ENCODE measurements at places on chromosomes 6 and 20.

DNA sequence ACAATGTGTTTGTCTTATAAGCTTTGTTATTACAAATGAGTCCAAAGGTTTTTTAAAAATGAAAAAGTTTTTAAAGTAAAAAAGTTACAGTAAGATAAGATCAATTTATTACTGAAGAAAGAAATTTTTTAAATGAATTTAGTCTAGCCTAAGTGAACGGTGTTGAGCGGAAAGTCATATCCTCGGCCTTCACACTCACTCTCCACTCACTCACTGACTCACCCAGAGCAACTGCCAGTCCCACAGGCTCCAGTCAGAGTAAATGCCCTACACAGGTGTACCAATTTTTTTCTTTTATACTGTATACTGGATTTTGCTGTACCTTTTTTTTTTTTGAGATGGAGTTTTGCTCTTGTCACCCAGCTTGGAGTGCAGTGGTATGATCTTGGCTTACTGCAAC lies 42.7 kb upstream of the AGPAT4 start:
- no peak for DNase-seq

DNA sequence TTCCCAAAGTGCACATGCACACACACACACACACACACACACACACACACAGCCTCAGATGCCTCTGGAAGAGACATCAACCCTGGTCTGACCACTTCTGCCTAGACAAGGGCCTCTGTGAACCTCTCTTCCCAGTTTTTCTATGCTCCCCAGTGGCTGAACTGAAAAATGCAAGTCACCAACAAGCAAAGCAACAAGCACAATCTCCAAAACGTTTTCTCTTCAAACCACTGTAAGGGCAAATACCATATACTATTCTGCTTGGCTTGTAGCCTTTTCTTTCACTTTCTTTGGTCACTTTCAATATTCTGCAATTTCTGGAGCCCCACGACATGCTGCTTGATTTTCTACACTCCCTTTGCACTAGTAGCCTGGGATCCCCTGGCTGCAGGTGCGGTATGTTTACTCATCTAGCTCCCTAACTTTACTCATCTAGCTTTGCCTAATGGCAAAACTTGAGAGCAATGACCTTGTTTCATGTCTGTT lies 121.4 kb upstream of the DST start:
- DNase-seq, result no peak

GRCh38 chr6:149242883-149243282 lies 74.6 kb upstream of the TAB2 start:
- no peak for DNase-seq

DNA sequence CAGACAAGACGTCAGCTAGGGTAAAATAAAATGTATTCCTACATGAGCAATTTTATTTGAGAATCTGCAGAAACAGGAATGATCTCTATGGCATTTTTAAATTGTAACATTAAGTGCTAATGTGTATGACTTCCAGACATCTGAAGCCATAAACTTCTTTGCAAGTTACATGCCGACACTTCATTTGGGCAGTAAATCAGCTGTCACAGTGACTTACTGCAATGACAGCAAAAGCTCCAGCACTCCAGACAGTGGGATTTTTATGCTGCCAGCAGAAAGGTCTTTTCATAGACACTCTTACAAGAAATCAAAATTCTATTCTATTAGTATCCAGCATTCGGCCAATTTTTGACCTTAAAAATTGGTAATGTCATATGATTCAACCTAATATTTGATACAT lies 156.3 kb upstream of the SNX9 start:
- DNase-seq, result no peak

- no peak for DNase-seq
These were observed 34.6 kb upstream of the NKX2-2 start for GRCh38 chr20:21548390-21549035.

DNA sequence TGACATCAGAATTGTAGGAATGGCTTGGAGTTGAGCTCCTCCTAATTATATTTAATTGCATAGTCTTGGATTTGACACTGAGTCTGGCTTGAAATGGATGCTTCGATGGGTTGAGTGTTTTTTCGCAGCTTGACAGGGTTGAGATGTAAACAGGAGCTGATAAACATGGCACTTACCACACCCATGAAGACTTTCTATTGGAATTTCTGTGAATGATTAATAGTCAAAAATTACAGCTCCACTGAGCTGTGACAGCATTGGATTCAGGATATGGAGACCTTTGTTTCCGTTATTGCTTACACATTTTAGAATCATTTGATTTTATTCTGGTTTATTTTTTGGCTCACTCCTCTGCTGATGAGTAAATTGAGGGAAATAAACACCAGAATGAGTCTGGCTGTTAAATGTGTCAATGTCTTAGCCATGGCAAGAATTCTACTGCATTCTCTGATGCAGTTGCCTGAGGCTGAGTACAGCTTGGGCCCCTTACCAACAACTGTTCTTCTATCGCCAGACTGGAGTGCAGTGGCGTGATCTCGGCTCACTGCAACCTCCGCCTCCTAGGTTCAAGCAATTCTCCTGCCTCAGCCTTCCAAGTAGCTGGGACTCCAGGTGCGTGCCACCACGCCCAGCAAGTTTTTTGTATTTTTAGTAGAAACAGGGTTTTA lies 128.1 kb upstream of the DOK5 start:
- no peak for DNase-seq

- no peak for DNase-seq
These were observed 778.5 kb downstream of the MAFB start for GRCh38 chr20:39910536-39910935.

GRCh38 chr6:93087606-93088005 lies 331.8 kb downstream of the EPHA7 start:
- no peak for DNase-seq

DNA sequence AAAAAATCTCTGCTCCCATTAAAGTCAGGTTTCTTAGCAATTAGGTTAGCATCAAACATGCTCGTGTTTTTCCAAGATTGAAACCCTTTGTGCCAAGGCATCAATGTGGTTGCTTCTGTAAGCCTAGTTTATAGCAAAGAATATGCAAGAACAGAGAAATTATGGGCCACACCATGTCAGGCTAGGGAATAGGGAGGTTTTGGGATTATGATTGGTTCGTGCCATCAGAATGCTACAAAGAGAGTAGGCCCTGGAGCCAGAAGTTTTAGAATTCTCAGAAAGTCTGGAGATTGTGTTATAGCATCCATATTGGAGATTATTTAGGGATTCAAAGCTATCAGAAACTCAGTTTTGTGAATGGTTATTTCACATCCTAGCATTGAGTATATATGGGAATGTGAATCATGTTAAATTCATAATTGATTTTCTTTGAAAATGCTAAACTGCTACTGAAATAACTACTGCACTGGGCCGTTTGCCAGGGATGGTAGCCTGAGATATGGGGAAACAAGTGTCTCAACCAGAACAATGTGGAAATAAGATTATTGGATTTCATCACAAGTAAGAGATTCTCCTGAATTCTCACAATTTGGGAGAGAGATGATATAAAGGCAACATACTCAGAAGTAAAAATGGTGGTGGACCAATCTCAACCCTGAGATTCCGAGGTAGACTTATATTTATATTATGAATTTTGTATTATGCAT lies 45.3 kb downstream of the ZNF292 start:
- DNase-seq, result no peak

- peak; percentile 13 for DNase-seq
These were observed 368.5 kb downstream of the TBC1D32 start for GRCh38 chr6:120965814-120966213.

DNA sequence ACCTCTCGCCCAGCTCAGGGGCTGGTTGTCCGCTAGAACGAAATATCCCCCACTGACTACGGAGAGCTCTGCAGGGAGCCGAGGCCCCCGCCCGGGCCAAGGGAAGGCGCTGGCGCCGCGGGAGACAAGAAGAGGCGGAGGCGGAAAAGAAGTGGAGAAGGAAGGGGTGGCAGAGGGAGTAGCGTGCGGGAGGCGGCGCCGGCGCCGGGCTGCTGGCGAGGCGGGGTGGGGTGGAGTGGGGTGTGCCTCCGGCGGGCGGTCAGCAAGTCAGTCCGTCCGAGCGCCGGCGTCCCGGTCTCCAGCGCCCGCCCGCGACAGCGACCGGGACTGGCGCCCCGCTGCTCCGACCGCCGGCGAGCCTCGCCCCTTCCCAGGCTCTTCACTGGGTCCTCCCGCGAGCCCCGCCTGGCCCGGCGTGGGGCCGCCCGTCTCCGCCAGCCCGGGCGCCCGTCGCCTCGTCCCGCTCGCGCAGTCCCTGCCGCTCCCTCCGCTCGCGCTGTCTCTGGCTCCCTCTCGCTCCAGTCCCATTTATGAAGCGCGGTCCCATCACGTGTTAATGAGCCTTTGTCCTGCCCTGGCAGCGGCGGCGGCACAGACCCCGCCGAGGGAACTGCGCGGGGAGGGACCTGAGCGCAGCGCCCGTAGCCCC lies at the start of gene CNR1:
Gene CNR1, minus strand, starts transcription at position 504 of the 649 bp plus-strand sequence. CDS start 21,073 bp downstream, outside the sequence.
- no peak for DNase-seq

DNA sequence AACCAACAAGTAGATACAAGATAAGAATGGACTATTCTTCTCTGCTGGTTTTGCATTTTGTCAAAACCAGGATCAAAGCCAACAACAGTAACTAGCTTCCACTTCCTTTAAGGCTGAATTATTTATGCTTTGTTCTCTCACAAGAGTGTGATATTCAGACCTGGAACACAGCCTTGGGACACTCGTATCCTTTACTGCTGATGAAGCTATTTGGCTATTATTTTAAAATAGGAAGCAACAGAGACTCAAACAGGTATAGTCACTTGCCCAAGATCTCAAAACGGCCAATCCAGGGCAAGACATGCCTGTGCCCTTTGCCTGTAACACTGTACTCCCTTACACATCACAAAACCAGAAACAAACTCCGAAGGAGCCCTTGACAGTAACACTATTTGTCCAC lies 19.9 kb downstream of the SPTLC3 start:
- DNase-seq, result no peak

DNA sequence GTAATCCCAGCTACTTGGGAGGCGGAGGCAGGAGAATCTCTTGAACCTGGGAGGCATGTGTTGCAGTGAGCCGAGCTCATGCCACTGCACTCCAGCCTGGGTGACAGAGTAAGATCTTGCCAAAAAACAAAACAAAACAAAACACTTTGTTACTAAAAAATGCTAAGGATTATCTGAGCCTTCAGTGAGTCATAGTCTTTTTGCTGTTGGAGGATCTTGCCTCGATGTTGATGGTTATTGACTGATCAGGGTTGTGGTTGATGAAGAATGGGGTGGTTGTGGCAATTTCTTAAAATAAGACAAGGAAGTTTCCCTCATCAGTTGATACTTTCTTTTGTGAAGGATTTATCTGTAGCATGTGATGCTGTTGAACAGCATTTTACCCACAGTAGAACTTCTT lies 196.8 kb upstream of the HDDC2 start:
- DNase-seq, result no peak

- DNase-seq, result no peak
These were observed 431.7 kb downstream of the CDKAL1 start for GRCh38 chr6:20965915-20966314.

- DNase-seq, result no peak
These were observed 36.3 kb downstream of the CARMIL1 start for GRCh38 chr6:25315194-25316177.

DNA sequence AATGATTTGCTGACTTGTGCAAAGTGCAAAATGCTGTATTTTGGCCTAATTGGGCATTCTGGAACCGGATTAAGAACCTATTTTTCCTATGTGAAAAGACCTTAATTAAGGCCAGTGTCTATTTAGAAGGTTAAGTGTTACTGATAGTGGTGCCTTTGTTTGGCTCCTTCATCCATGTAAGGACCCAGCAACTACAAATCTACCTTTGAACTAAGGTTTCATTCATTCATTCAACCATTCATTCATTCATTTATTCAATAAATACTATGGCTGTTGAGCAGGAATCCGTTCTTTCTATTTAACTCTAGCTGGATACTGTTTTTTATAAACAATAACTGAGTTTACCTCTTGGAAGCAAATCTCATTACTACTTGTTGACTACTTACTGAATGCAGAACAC lies 33.6 kb downstream of the MAPK14 start:
- DNase-seq, result no peak

GRCh38 chr6:142800240-142800639 lies 144.7 kb downstream of the HIVEP2 start:
- no peak for DNase-seq

GRCh38 chr6:31799781-31800180 lies 4.2 kb upstream of the VARS1 start:
- no peak for DNase-seq

- no peak for DNase-seq
These were observed 23.0 kb downstream of the PYGB start for GRCh38 chr20:25270829-25271251.

- DNase-seq, result no peak
These were observed 71.9 kb upstream of the NHSL1 start for GRCh38 chr6:138571181-138571580.

GRCh38 chr6:129575378-129576118 lies 134.4 kb downstream of the ARHGAP18 start:
- DNase-seq, result no peak

DNA sequence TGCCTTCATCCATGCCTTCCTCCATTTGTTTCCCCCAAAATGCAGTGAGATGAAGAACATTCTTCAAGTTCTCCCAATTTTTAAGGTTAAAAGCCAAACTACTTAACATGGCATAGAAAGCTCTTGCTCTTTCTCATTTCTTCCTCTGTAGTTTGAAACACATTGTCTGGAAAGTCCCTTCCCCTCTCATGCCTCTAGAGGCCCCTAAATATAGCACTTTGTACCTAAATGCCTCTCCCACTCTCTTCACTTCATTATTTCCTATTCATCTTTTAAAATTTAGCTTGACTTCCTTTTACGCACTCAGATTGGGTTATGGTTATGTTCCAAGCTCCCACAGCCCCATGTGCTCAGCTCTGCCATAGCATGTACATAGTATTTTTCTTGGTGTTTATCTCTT lies 389.3 kb downstream of the HDGFL1 start:
- no peak for DNase-seq

GRCh38 chr6:15615802-15616201 lies 47.0 kb downstream of the DTNBP1 start:
- DNase-seq, result no peak
